A673 (cell line): ENCODE measurements at places on chromosomes 3 and 15.

DNA sequence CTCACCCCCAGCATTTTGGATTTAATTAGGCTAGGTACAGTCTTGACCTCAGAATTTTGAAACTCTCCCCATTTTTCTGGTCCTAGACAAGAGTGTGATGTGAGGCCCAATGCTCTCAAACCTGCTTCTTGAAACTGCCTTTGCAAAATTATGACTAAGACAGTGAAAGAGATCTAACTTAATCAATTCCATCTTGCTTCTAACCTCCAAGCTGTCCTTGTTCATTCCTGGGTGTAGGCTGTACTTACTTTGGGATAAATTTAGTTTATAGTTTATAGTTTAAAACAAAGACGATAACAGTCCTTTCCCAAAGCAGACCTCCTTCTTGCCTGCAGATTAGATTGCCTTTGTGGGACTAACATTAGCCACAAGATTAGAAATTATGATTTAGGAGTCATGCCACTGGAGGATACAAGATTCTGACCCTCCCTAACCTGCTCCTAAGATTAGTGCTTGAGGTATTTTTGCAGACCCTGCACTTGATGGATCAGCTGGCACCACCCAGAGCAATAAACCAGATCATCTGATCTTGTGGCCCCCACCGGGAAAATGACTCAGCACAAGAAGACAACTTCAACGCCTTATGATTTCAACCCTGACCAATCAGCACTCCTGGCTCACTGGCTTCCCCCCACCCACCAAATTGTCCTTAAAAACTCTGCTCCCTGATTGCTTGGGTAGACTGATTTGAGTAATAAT is 59.6 kb downstream of the CD200R1L start:
- DNase-seq = no peak

DNA sequence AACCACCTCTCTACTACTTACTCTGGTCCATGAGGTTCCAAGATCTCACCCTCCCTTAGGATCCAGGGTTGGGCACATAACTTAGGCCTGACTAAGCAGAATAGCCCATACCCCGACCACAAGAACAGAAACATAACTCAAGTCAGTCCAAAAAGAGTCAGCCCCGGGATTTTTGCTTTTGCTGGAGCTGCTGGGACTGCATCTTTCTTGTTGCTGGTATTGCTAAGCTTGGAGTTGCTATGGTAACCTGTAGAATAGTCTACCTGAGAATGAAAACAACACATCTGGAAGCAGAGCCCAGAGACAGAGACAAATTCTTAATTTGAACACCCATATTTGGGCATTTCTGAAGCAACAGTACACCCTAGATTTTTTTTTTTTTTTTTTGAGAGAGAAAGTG is 6.5 kb downstream of the RUBCN start:
- DNase-seq = no peak

GRCh38 chr15:95603802-95604201 is 726.7 kb upstream of the NR2F2 start:
- DNase-seq = peak; percentile 95

- no peak for DNase-seq
These were observed 8.9 kb upstream of the ALDH1A2 start for GRCh38 chr15:58074452-58074851.

GRCh38 chr15:70491201-70491621 is 272.1 kb downstream of the UACA start:
- no peak for DNase-seq

GRCh38 chr3:117932441-117932840 is 1102.2 kb downstream of the IGSF11 start:
- DNase-seq = no peak

DNA sequence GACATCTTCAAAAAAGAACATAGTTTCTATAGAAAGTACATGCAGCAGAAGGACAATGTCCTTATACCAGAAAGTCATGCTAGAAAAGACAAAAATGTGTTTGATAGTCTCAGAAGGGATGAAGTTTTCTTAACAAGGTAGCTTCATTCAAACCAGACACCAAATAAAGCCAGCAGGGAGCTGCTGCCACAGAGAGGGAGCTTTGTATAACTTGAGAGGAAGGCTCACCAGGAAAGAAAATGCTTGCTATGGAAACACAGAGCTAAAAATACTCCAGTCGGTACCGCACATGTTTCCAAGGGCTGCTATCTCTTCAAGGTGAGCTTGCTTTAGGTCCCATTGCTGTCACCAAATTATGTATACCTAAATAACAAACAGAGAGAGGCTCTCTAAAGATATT is 1074.8 kb upstream of the ALCAM start:
- no peak for DNase-seq

DNA sequence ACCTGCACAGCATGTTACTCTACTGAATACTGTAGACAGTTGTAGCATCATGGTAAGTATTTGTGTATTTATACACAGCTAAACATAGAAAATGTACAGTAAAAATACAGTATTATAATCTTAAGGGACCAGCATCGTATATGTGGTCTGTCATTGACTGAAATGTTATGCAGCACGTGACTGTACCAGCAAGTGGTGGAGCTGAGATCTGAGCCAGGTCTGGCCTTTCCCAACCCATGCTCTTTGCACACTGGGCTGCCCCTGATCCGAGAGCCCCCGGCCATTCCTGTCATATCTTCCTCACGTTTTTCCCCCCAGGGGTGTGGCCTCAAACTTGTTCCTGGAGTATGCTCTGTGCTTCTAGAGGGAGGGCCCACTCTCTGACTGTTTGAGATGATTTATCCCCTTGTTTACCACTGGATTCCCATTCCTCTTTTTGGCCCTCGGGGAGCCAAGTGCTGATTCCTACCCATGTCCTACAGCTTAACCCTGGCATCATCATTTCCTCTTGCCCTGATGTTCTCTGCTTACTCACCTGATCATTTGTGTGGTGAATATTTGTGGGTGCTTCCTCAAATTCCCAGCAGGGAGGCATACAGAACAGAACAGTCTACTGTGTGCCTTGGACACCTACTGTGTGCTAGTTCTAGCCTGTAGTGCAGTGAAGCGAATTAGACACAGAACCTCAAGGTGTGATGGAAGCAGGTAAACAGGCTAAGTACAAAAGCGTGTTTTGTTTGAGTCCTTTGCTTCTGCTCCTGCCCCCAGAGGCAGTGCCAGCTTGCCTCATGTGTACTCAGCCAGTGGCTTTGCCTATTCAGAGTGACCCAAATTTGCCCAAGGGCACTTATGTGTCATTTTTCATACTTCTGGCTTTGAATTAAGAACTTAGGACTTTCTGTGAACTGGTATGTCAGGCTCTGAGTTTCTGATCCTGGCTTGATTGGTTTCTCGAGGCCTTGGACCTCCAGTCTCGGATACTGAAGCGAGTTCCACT is 21.0 kb downstream of the CSRNP1 start:
- DNase-seq = no peak

- DNase-seq = no peak
These were observed 25.4 kb upstream of the FAM3D start for GRCh38 chr3:58691997-58692396.

GRCh38 chr3:156382458-156383346 is 172.2 kb downstream of the SSR3 start:
- DNase-seq = peak; percentile 70

GRCh38 chr15:77001966-77002365 is 7.0 kb downstream of the PSTPIP1 start:
- DNase-seq = no peak

DNA sequence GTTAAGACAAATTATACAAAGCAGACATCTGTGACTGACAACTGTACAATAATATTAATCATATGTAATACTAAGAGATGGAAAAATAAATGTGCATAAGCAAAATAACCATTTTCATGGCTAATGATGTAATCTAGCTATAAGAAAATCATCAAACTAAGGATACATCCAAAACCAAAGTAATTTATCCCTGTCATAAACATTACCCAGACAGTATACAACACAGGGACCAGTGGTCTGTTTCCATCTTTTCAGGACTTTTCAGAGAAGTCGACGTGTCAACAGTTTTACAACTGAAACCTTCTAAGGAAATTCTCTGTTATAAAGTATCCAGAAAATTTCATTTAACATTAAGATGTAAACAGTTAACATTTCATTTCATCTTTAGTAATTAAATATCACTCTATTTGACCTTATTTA is 11.0 kb downstream of the THBS1 start:
- DNase-seq = no peak

- no peak for DNase-seq
These were observed 34.0 kb upstream of the THBS1 start for GRCh38 chr15:39546842-39547241.

- DNase-seq = peak; percentile 71
These were observed 63.2 kb downstream of the HCN4 start for GRCh38 chr15:73305331-73306211.

DNA sequence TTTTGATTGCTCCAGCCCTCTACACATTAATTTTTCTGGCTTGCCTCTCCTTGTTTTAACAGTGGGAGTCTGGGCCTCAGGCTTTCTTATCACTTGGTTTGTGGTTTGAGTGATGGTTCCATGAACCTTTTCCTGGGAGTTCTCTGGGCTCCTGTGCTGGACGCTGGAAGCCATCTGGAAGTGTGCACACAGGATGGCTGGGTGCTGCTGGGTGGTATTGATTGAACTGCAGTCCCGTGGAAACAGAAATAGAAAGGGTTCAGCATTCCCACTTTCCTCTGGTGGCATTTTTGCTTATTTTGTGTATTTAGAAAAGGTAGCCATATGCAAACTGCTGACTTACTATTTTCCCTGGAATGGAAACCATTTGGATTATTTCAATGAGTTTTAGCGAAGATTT is 25.6 kb downstream of the MITF start:
- no peak for DNase-seq
